ENCODE measurements at places on chromosomes 2 and 18.

DNA sequence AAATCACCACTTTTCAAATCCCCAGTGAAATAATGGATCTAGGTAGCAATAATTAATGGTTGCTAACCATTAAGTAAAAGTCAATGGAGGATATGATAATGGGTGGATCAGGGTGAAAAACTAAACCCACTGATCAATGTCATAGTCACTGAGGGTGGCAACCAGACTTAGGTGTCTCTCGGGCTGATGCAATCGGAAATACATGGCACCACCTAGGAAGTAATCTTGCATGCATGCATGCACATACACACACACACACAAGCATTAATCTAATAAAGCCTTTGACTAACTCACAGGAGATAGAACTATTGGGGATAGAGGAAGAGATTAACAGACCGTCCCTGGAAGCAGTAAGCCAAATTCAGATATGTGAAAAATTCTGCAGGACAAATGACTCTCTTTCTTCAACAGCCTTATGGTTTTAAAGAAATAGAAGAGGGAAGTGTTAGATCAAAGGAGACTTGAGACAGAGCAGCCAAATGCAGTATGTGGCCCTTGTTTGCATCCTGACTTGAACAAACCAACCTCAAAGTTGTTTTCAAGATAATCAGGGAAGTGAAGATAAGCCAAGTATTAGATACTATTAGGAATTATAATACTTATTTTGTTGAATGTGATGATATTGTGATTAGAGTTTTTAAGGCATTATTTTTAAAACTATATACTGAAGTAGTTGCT is 186.0 kb upstream of the RMP24 start:
- DNase-seq: no peak

GRCh38 chr2:3703236-3703756 is at the start of gene DCDC2C:
Gene DCDC2C, plus strand, starts transcription at chr2:3703575. Its CDS starts 177 bp downstream, at chr2:3703752.
- DNase-seq: no peak

- no peak for DNase-seq
Observed at GRCh38 chr2:147888680-147889079, 43.9 kb downstream of the ACVR2A start.

DNA sequence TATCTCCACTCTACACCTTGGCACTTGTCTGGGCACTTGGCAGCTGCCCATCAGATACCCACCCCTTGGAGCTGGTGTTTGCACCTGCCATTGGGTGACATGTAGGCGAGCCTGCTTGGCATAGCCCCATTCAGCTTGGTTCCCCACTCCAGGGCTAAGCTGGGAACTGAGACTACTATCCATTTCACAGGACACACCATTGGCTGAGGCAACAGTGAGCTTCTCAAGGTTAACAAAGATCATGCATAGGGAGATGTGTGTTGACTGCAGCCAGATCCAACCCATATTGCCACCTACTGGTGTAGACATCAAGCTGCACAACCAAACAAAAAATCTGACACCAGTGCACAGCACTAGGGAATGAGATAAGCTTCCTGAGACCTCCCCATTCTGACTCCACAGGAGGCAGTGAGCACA is 1389.8 kb upstream of the TMEFF2 start:
- DNase-seq: no peak

DNA sequence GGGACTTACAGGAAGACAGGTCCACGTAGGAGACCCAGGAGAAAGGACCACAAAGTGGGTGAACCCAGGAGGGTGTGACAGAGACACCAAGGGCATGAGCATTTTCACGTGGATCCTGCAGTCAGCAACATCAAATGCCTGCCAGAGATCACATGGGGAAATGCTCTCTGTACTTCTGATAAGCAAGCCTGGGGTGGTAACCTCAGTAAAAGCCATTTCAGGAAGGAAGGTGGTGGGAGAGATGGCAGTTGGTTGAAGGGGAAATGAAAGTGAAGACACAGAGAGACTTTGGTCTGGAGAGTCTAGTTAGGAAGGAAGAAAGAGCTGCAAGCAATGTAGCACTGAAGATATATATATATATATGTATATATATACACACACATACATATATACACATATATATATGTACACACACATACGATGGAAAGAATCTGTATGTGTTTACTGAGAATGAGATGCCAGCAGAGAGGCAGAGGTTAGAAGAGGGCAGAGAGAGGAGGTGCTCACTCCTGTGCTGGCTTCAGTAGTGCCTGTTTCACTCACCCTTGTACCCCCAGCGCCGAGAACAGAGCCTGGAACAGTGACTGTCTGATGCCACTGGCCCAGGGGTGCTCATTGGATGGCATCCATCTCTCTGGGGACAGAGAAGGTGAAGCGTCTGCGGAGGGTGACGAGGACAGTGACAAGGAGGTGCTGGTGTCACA is 314.9 kb downstream of the AFF3 start:
- no peak for DNase-seq

DNA sequence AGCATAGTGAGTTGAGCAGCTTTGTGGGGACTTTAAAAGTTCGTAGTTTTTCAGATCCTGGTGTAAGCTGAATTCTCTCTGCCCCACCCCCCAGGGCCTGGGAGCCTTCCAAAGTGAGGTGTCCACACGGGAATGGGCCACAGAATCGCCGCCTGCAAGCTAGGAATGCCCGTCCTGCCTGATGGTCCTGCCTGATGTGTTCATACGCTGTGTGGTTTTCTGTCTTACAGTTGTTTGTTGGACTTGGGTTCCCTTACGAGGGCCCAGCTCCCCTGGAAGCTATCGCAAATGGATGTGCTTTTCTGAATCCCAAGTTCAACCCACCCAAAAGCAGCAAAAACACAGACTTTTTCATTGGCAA is 158.7 kb downstream of the MGAT5 start:
- DNase-seq: no peak

Measured in NCI-H187 treated with DMSO at 0.1 percent for 48 hours (cell line).